ENCODE measurements at places on chromosomes 11 and 22.

GRCh38 chr22:22558972-22559603 is at the start of gene PRAME:
Gene PRAME (minus strand): TSS chr22:22559265. CDS start chr22:22556832, 2,433 bp downstream.
- DNase-seq, result peak; percentile 38

DNA sequence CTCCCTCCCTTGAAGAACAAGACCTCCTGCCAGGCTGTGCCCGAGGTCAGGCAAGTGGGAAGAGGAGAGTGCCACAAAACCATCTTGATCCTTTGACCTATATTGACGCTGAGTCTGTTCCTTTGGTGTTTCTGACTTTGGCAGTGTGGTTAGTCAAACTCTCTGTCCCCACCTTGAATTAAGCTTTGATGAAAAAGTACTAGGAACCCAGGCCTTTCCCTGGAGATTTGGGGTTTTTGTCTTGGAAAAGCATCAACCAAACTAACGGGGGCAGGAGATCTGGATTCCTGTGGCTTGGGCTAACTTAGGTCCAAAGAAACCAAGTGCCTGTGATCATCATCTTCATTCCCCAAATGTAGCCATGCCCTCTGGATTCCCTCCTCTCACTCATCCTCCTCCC is 40.4 kb downstream of the ARFGAP2 start:
- DNase-seq, result no peak

DNA sequence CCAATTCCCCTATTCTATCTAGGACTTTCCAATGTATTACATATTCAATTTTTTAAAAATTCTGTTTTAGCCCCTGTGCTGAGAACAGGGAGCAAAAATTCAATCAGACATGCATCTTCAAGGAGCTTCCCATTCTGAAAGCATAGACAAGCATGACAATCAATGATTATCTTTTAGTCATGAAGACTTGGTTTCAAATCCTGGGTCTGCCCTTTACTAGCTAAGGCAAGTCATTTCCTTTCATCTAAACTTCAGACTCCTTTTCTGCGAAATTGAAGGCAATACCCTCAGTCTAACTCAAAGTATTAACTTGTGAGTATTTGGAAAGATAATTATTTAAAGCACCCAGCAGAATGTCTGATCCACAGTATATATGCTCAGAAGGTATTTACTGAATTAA is 24.1 kb downstream of the PAK1 start:
- DNase-seq, result no peak

DNA sequence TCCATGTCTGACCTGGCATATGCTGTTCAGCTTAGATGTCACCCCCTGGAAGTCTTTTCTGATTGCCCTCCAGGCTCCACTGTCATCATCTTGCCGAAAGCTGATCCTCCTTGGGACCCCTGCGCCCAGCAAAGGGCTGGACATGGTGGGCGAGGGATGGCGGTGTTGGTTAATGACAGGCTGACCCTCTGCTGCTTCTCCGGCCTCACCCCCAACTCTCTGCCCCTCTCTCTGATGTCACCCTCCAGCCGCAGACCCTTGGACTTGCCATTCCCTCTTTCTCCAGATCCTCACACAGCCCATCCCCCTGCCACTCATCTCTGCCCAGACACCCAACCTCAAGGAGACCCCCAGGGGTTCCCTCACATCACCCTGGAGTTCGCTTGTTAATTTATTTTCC is 2.3 kb downstream of the EHBP1L1 start:
- no peak for DNase-seq

- DNase-seq, result no peak
Measured at GRCh38 chr11:456533-456932, 6.5 kb downstream of the PTDSS2 start.

- no peak for DNase-seq
Measured at GRCh38 chr11:119147604-119148333, 1.1 kb upstream of the ABCG4 start.

- no peak for DNase-seq
Measured at GRCh38 chr11:76658231-76658630, 12.3 kb downstream of the LRRC32 start.

DNA sequence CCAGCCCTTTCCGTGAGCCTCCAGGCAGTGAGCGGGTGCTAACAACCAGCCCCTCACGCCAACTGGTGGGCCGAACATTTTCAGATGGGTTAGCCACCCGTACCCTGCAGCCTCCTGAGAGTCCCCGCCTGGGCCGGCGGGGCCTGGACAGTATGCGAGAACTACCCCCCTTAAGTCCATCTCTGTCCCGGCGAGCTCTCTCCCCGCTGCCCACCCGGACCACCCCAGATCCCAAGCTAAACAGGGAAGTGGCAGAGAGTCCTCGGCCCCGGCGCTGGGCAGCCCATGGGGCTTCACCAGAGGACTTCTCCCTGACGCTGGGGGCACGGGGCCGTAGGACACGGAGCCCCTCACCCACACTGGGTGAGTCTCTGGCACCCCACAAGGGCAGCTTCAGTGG is 20.6 kb downstream of the PHLDB1 start:
- no peak for DNase-seq

DNA sequence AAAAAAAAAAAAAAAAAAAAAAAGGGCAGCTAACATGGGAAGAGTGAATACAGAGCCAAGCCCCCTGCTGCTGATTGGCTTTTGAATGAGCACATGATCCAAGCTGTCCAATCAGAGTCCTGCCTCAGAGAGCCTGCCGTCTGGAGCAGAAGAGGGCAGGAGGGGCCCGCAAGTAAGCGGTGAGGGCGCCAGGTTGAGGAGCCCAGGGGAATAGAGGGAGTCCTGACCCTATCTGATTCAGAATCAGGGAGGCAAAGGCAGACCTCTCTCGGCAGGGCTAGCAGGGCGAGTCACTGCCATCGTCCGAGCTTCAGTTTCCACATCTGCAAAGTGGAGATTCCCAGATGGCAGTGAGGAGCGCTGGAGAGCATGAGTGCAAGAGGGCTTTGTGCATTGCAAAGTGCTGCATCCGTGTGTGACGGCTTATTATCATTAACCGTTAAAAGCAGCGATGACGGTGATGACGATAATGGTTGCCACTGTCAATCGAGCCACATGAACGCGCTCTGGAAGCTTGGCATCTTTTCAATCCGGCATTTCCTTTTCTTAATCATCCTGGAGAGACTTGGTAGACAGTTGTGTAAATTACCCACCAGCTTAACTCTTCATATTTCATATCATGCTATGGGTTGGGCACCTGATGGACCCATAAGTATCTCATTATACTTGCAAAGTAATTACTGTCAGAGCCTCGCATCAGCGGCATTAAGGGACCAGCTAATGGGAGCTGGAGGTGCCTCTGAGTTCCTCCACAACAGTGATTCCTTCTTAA is 68.6 kb upstream of the ATXN10 start:
- no peak for DNase-seq

- DNase-seq, result peak; percentile 27
Measured at GRCh38 chr22:27804470-27805297, 3.1 kb upstream of the MN1 start.

DNA sequence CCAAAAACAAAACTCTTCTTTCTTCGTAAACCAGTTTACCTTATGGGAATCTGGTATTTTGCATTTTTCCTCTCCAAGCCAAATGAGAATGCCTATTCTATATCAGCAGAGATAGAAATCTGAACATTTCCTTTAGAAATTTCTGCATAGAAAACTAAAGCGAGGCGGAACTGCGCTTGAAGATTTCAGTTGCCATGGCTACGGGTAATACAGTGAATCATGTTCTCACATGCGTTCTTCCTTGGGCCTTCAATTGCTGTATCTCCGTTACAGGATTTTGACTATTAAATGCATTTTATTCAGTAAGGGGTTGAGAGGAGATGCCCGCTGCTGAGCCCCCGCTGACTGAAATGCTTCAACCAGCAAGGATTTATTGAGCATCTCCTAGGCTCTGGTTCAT is 108.2 kb upstream of the CRYBB3 start:
- DNase-seq, result no peak

- DNase-seq, result no peak
Measured at GRCh38 chr11:76841923-76842452, 18.7 kb upstream of the ACER3 start.

DNA sequence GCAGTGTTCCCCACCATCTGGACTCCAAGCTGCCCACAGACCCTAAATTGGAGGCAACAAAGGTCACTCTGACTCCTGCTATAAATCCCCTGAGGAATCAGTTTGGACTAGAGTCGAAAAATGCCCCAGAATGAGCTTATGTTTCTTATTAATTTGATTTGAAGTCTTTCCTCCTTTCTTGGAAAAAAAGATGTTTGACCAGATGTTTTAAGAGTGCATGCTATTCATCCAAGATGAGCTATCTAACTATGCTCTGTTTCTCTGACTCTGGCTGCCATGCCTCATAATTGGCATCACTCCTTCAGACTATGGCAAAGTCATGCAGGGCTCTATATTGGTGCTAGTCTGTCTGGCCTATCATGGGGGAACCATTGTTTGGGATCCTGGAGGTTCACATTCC is 174.0 kb downstream of the SPON1 start:
- no peak for DNase-seq

DNA sequence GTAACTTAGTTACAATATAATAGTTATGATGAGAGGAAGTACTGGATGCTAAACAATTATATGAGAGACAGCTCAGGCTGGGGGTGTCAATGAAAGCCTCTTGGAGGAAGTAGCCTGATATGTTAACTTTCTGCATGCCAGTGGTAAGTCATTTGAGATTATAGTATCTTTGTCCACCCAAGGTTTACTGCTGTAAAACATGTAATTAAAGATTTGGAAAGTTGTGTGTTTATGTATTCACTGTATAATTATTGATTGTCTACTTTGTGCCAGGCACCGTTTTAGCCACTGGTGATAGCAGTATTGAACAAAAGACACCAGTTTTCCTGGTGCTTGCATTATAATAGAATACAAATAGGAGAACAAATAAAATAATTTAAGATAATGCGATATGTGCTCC is 624 bp upstream of the DNAJB7 start:
- no peak for DNase-seq

- DNase-seq, result no peak
Measured at GRCh38 chr11:8223513-8223900, 40.2 kb downstream of the LMO1 start.

DNA sequence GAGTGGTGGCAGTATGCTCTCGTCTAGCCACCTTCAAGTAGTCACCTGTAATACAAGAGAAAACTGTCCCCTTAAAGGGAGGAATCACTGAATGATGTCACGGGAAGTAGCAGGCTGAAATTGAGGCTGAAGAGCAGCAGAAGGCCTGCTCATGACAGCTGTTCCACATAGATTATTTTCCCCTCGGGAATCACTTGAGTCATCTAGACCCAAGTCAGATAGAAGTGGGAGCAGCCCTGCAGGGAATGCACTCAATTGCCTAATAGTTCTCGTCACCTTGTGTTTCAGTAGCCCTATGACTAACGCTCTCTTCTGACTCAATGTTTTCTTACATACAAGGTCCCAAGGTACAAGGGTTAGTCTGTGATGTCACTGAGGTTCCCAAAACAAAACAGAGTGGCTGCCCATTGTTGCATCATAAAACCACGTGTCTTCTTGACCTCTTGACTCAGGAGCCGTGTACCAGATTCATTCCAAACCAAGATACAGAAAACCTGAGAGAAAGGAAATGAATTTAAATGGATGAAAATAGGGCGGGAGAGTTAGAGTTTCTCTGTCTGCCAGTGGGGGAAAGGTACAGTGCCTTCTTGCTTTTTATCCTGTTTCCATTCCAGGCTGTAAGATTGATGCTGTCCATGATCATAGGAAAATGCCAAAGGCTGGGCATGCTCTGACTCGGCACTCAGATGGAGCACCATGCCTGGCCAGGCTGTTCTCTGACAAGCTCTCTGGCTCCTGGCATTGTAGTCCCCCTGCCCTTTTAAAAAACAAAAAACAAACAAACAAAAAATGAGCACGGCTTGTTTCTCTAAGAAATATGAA is 21.6 kb upstream of the C11orf96 start:
- DNase-seq, result no peak

DNA sequence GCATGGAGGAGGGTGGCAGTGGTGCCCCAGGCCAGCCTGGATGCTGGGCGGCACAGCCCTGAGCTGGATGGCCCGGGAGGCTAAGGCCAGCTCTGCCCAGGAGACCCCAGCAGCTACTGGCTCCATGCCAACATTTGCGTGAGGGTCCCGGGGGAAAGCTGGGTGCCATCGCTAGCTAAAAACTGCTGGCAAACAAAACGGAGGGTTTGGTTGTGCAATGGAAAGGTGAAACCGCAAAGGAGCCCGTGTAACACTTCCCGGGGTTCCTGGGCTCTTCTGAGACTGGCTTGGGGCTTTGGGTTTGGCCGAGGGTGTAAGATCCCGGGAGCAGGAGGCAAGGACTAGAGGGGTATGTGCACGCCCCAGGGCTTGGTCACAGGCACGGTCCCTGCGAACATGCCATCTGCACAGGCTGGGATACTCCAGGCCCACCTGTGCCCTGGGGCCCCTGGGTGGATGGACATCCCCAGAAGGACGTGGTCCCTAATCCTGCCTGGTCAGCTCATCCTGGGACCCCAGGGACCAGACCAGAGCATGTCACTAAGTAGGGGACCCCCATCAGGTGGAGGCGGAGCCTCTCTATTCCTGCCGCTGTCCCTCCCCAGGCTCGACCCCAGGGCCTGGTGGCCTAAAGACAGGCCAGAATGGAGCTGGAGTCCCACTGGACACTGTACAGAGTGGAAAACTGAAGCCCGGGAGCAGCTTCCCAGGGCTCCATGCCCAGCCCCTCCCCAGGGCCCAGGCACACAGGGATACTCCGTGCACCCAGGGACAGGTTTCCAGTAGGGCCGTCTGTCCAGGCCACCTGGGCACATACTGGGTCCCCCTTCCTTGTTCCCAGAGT is 44.6 kb downstream of the IGF2 start:
- DNase-seq, result no peak

- DNase-seq, result no peak
Measured at GRCh38 chr11:64809781-64810241, 540 bp downstream of the MEN1 start.

- no peak for DNase-seq
Measured at GRCh38 chr11:22407267-22407666, 69.1 kb downstream of the SLC17A6 start.

DNA sequence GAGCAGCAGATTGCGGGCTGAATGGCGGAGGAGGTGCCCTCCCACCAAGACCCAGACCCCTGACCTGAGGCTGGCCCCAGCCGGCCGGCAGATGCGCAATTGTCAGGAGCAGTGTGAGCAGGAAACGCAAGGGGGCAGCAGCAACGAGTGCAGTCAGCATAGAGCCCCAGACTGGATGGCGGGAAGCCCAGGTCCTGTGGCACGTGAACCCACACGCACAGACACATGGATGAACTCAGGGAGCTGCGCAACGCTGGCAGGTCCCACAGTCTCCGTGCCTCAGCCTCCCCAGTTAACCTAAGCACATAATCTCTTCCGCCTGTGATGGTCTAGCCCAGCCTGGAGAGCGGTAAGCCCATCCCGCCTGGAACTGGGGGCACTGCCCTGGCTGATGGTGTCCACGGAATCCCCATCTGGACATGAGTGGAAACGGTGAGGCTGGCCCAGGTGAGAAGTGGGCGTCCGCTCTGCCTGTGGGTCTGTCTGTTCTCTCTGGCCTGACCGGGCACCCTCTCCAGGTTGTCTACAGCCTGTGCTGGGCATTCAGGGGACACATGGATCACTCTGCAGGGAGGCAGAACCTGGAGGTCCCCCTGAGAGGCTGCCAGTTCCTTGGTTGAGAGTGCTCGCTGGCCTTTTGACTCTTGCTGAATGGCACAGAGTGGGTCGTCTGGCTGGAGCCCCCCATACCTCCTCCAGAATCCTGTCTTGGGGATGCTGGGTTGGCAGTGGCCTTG is 626 bp upstream of the TBX10 start:
- peak; percentile 36 for DNase-seq

GRCh38 chr11:84800755-84801346 is 826.3 kb downstream of the DLG2 start:
- no peak for DNase-seq
